ENCODE measurements at places on chromosomes 3 and 15.

DNA sequence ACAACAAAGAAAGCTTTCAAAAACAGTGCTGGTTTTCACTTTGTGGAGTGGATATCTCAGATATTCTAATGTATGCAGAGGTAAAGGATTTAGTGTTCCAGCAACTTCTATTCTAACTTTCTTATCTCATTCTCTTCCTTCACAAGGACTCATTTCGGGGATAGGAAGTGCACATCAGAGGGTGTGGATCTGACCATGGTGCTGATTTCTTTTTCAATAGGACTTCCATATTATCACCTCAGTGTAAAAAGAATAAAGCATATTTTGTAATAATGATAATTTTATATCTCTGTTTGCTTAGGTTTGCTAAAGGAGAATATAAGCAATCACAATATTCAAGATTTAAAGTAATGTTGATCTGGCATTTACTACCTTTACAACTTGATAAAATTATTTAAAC, 12.5 kb upstream of the CADM2 start:
- no peak for DNase-seq

GRCh38 chr15:100112636-100113305, 229.0 kb downstream of the ADAMTS17 start:
- DNase-seq = no peak

DNA sequence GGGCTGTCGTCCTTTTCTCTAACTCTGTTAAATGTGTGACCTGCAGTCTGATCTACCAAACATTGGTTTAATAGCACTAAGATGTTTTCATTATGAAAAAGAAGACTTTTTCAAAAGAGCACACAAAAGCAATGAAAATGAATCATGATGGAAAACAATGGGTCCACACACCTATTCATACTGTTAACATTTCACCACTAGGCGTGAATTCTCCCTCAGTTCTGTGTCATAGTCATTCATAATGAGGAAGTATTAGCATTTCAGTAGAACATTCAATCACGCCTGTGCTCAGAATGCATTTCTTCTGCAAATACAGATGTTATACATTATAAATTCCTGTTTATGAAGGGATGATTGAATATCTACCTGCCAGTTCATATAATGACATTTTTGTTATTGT, 35.9 kb downstream of the EIF4E3 start:
- no peak for DNase-seq

DNA sequence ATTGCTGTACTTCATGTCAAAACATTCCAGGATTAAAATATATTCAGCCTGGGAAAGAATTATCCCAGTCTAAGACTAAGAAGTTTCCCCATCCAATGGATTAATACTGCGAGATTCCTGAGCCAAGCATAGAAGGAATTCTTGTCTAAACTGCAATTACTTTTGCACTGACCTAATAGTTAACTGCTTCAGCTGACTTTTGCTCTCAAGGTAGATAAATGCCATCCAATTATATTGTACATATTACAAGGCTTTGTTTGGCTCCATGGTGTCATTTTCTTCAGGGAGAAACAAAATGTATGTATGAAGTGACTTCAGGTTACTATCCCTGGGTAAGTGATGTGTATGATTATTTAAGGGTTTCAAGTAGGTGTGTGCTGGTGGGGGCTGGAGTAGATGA, 6.1 kb upstream of the IFT57 start:
- no peak for DNase-seq

DNA sequence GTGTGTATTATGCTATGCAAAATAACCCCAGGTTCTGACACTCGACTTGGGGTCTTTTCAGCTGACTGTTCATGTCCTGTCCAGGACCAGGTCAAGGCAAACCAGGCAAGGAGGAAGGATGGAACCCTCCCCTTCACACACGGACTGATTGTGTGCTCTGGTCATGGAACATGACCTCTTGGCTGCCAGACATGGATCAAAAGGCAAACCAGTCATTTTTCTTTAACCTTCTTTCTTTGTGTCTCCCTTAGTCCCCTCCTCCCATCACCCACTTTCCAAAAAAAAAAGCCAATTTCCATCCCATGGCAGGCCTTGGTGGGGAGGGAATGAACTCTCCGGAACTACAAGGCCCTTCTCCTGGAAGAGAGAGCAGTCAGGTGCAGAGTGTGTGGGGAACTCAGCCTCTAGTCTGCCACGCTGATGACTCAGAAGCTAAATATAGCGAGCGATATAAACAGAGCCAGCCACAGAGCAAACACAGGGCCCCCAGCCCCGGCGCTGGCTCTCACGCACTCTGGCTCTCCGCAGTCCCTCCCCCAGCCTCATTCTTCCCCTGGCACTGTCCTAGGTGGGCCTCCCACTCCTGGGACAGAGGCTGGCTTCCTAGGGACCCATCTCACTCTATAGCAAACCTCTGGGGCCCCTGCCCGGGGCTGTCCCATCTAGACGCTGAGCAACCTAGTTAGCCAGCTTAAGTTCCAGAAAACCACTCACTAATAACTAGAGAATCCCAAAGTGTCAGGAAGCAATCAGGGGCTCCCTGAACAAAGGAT, 10.0 kb downstream of the BMF start:
- DNase-seq = peak; percentile 81

GRCh38 chr3:47630810-47631209, 52.1 kb upstream of the CSPG5 start:
- no peak for DNase-seq

GRCh38 chr15:98143116-98143515, 182.6 kb downstream of the ARRDC4 start:
- DNase-seq = no peak

- no peak for DNase-seq
Observed at GRCh38 chr15:80990955-80991354, 1.3 kb upstream of the MESD start.

GRCh38 chr3:169758359-169758994, 6.4 kb downstream of the TERC start:
- no peak for DNase-seq

- DNase-seq = no peak
Observed at GRCh38 chr3:107222907-107223306, 154.3 kb upstream of the CCDC54 start.

DNA sequence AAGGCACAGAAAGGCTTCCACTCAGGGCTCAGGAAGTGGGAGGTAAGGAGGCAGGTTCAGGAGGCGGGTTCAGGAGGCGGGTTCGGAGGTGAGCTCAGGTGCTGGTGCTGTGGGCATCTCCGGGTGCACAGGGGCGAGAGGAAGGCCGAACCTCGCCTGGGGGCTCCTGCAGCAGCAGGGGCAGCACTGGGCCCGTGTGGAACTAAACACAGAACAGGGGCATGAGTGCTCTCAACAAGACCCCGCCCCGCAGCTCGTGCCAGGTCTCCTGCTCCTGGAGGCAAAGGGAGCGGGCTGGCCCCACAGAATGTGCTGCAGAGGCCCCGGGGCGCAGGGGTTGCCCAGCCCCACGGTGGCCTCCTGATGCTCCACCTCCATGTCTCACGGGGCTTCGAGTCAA, 13.7 kb downstream of the ZDHHC19 start:
- no peak for DNase-seq

DNA sequence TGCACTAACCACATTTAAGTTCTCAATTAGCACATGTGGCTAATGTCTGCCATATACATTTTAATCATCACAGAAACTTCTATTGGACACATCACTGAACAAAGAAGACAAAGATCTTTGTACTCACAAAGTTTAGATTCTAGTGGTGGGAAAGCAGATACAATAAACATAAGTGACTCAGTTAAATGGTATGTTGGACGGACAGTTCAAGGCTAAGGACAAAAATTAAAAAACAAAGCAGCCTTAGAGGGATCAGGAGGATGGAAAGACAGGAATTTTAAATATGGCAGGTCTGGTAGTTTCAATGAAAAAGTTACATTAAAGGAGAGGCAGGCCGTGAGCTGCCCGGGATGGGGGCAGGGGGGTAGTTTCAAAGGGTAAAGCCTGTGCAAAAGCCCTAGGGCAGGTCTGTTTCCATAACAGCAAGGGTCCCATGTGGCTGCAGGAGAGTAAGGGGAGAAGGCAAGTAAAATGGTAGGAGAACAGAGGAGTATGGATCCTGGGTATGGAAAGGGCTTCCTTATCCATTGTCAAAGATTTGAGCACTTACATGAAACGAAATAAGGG, 220.7 kb downstream of the FHIT start:
- no peak for DNase-seq

- no peak for DNase-seq
Observed at GRCh38 chr3:68504201-68504600, 428.1 kb downstream of the TAFA4 start.

DNA sequence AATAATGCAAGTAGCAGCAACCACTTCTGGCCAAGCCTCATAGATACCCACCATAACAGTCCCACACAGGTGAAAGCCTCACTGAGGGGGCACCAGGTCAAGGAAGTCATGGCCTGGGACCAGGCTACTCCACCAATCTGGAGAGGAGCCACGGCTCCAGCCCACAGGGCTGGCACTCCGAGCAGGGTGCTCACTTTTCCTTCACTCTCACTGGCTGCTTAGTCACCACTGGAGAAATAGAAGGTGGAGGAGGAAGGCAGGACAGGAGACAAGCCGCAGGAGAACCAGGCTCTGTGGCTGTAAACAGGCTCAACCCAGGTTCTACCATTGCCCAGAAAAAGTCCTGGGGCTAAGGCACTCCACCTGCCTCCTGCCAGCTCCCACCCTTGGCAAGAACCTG, 1.2 kb downstream of the USP19 start:
- DNase-seq = no peak

- no peak for DNase-seq
Observed at GRCh38 chr15:83565553-83566159, 88.3 kb upstream of the ADAMTSL3 start.

DNA sequence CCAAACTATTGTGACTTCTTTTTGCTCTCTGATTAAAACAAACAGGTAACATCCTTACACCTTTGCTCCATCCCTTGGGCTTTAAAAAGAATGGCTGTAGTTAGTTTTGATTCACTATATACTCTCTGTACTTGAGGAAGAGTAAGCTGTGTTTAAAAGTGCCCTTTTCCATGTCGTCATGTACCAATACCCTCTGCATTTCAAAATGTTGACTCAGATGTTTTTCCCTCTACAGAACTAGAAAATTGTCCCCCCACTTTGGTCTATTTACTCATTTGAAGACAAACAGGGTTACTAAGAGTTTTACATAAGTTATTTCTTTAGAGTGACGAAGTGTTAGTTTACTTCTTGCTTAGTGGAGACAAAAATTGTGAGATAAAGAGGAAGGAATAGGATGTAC, 62.7 kb downstream of the TASOR start:
- DNase-seq = no peak

GRCh38 chr3:69511361-69511760, 125.5 kb upstream of the FRMD4B start:
- DNase-seq = no peak

- DNase-seq = no peak
Observed at GRCh38 chr15:74055804-74056203, 26.5 kb downstream of the GOLGA6A start.

GRCh38 chr3:58591517-58592510, 14.6 kb upstream of the FAM107A start:
- no peak for DNase-seq

DNA sequence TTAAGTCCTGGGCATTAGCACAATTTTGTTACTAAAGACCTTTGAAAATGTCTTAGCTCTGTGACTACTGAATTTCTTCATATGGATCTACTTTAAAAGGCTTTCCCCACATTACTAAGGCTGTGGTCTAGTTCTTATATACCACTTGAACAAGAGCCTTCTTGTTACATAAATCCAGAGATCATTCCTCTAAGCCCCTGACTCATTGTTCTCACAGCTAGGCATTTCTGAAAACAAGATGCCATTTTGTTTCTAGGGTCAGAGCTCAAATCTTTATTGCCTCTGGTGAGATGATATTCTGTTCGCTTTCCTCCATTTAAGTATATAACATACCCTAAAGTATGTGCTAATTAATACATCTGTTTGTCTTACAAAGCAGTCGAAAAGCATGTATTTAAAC, 29.8 kb upstream of the LPP start:
- no peak for DNase-seq

DNA sequence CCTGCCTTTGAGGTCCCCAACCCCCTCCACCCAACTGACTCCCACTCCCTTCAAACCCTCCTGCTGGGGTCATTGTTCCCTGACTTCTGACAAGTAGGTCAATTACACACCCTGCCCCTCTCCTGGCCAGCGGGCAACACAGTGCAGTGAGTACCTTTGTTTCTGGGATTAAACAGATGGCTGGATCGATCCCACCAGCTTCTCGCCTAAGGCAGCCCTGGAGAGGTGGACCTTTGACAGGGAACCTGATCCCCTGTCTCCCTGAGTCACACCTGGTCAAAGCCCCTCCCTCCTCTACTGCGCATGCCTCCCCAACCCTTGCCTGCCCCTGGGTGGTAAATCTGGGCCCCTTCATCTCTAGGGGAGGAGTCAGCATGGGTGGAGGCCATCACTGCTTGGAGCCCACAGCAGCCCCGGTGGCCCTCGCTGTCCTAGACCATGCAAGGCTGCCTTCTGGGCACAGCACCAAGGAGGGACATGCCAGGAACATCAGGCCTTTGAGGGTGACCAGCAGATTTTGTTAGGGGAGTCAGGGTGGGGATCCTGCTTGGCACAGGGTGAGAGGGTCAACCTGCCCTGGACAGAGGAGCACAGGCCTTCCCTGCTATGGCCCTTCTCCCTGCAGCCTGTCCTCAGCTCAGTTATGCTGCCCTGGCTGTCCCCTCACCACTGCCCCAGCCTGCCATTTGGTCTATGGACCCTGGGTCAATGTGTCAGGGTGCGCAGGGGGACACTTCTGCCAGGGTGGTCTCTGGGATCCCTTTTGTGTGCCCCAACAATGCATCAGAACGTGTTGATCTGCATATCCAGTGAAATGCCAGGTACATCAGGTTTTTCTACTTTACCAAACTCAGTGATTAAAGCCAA, 9.8 kb upstream of the PRR23E start:
- no peak for DNase-seq

DNA sequence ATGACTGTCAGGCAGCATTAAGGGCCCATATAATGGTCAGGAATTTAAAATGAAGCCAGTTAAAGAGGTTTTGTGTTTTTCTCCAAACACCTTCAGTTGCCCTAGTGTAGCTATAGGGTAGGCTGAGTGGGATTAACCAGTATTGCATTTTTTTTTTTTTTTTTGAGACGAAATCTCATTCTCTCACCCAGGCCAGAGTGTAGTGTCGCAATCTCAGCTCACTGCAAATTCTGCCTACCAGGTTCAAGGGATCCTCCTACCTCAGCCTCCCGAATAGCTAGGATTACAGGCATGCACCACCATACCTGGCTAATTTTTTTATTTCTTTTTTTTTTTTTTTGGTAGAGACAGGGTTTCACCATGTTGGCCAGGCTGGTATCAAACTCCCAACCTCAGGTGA, 7.0 kb downstream of the CLASP2 start:
- DNase-seq = no peak

DNA sequence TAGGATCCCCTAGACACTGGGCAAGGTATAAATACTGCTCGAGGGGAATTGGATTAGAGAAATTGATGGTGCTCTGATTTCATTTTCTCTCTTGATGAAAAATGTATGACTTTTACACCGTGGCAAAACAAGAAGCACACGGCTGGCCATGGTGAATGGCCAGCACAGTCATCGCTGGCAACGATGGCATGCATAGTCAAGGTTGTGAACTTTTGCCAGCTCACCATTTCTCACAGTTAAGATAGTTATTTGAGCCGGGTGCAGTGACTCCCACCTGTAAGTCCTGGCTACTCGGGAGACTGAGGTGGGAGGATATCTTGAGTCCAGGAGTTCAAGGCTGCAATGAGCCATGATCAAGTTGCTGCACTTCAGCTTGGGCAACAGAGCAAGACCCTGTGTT, 95.4 kb downstream of the HMG20A start:
- DNase-seq = no peak

GRCh38 chr3:179005213-179005612, 66.4 kb downstream of the ZMAT3 start:
- no peak for DNase-seq
